Vagina (tissue), 2 donors: ENCODE measurements at places on chromosomes 1 and 21. TPM values are rescaled to one million over a fixed set of nuclear protein-coding genes. Genes with fewer than 3 reads are reported as not detected.

DNA sequence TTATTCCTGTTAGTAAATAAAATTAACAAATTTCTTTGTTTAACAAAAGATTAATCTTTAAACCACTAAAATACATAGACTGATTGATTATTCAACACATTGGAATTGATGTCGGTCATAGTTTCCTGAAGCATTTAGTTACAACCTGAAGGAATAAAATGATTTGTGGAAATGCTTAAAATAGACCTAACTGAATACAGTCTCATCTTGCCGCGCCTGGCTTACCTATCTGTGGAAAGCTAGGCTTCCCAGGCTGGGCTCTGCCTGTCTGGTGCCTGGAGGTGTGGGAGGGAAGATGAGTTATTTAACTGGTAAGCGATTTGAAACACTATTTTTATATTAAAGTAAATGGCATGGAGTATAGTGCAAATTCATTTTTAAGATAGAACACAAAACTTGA lies 10.2 kb downstream of the RHOU start:
- DNase-seq, result no peak
- no peak overlapping the region for H3K4me3 ChIP-seq
- no peak overlapping the region for H3K27ac ChIP-seq
- H3K36me3 ChIP-seq, result peaks cover 17% of the 10 kb centered on the region
- H3K4me1 ChIP-seq, result no peaks in the 10 kb centered on the region
- no peaks in the 10 kb centered on the region for H3K27me3 ChIP-seq

Gene FBXO28
- total RNA-seq, result 20.1 TPM

- peaks cover 28% of the 10 kb centered on the region for H3K4me1 ChIP-seq
- no peak overlapping the region for H3K4me3 ChIP-seq
- H3K27me3 ChIP-seq, result no peaks in the 10 kb centered on the region
- H3K27ac ChIP-seq, result no peak overlapping the region
- DNase-seq, result no peak
Observed at GRCh38 chr1:61403679-61404596, 321.0 kb downstream of the TM2D1 start.

Gene PBX1
- 69.0 TPM for total RNA-seq

Gene TTC22
- total RNA-seq, result 43.5 TPM

DNA sequence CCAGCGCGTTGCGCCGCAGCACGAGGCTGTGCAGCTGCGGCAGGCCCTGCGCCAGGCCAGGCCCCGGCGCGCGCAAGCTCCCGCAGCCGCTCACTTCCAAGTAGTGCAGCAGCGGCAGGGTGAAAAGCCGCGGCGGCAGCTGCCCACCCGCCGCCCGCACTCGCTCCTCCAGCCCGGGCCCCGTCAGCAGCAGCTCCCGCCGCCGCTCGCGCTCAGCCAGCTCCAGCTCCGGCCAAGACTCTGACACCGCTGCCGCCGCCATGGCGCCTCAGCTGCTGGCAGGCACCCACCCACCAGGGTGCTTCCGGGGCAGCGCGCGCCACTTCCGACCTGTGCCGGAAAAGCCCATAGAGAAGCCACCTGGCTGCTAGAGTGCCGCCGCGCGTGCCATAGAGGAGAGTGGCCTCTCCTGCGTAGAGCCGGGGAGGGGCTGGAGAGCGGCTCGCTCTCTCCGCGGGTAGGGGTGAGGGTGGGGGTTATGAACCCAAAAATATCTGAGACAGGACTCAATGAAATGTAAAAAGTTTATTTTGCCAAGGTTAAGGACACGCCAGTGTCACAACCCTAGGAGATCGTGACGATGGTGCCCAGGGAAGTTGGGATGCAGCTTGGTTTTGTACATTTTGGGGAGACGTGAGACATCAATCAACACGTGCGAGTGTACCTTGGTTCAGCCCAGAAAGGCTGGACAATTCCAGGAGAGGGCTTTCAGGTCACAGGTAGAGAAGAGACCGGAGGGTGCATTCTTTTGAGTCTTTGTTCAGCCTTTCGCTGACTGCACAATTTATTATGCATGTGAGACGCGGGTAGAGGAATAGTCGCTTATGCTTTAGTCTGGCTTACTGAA lies at the start of gene LRRC47:
TSS of gene LRRC47 (minus strand) at position 284 of the 847 bp plus-strand sequence. CDS start at position 262, 22 bp downstream.
- peak within 1 kb of the TSS; percentile 79 for H3K4me3 ChIP-seq
- peak within 1 kb of the TSS; percentile 30 for H3K27ac ChIP-seq
- no peaks in the 10 kb centered on the region for H3K36me3 ChIP-seq
- DNase-seq, result no peak
- H3K4me1 ChIP-seq, result peaks cover 43% of the 10 kb centered on the region

DNA sequence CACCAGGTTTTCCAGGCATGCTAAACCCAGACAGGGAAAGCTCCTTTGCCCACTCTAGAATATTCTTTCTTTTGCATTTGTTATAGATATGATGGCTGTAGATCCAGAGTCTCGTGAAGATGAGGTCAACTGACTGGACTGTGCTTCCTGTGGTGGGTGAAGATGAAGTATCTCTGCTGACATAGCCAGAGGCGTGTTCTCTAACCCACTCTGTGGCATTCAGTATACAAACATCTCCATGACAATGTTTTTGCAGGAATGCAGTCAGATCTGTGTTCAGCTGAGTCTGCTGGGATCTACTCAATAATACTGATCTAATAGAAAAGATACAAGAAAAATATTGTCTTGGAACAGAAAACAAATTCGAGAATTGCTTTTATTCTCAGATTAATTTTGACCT lies 11.3 kb downstream of the RWDD2B start:
- DNase-seq, result no peak
- no peak overlapping the region for H3K4me3 ChIP-seq
- H3K27me3 ChIP-seq, result no peaks in the 10 kb centered on the region
- no peaks in the 10 kb centered on the region for H3K36me3 ChIP-seq

Gene SYNC
- 13.0 TPM for total RNA-seq

DNA sequence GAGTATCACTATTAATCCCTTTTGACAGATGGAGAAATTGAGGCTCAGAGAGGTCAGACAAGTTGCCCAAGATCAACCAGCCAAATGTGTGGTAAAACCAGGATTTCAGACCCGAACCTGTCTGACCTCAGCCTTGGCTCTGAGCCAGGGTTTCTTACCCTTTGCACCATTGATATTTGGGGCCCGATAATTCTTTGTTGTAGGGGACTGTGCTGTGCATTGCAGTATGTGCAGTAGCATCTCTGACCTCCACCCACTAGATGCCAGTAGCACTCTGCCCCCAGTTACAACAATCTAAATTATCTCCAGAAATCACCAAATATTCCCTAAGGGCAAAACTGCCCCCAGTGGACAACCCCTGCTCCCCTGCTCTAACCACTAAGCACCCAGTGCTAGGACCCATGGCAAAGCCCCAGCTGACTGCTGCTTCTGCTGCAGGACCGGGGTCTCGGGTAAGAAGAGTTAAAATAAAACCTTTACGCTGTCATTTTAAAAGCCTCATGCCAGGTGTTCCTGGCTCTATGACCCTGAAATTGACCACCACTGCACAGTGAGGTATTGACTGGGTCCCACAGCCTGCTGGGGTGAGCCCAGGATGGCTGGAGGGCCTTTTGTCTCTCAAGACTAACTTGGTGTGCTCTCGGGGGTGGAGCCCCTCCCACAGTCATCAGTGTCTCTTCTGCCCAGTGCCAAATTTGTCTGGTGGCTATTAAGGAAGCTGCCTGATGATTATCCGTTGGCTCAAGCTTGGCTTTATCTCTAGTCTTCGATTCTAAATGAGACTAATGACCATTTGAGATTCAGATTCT lies 5.6 kb upstream of the MAN1C1 start:
- no peak overlapping the region for H3K4me3 ChIP-seq
- no peaks in the 10 kb centered on the region for H3K27me3 ChIP-seq
- DNase-seq, result peak; percentile 42
- peaks cover 9% of the 10 kb centered on the region for H3K4me1 ChIP-seq

DNA sequence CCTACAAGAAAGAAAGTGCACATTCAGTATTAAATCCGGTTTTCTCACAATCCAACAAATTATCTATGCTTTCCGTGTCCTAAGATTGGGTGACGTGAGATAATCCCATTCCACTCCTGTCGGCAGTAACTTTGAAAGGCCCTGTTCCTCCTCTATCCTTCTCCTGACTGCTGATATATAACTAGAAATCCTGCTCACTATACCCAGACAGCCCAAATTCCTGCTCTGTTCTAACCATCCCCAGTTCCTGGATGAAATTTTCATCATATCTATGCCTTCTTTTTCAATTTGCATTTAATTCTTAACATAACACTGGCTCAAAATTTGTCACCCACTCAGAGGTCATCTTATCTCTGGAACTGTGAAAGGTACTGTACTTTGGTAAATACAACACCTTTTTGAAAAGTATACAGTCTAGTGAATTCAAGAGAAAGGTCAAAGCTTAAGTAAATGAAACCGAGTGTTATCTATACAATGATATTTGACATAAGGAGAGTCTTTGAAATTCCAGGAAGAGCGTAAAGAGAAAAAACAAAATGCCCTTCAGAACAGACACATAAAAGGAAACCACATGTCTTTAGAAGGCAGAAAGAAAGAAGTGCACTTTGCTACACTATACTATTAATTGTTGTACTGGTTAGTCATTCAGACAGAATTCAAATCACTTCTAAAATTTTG lies 200.5 kb upstream of the NEGR1 start:
- H3K27me3 ChIP-seq, result no peaks in the 10 kb centered on the region
- no peaks in the 10 kb centered on the region for H3K36me3 ChIP-seq
- no peak overlapping the region for H3K4me3 ChIP-seq
- no peaks in the 10 kb centered on the region for H3K4me1 ChIP-seq
- DNase-seq, result no peak

Gene CDA
- 16.0 TPM for total RNA-seq

GRCh38 chr1:116426401-116426800 lies 53.4 kb downstream of the ATP1A1 start:
- H3K4me1 ChIP-seq, result no peaks in the 10 kb centered on the region
- no peak overlapping the region for H3K4me3 ChIP-seq
- H3K27me3 ChIP-seq, result no peaks in the 10 kb centered on the region
- H3K27ac ChIP-seq, result no peak overlapping the region
- peak; percentile 77 for DNase-seq

DNA sequence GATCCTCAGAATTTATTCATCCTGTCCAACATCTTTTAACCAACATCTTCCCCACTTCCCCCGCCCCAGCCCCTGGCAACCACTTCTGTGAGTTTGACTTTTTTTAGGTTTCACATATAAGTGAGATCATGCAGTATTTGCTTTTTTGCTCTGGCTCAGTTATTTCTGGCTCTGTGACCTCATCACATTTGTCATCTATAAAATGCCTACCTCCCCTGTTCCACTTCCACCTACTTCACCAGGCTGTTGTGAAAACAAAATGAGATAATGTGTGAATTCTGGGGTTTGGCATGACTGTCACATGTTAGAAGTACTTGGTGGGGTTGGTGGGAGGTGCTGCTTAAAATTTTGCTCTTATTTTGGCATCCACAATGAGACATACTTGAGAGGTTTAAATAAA lies 18.4 kb downstream of the HHAT start:
- H3K27me3 ChIP-seq, result no peaks in the 10 kb centered on the region
- no peak for DNase-seq
- no peak overlapping the region for H3K4me3 ChIP-seq
- H3K36me3 ChIP-seq, result no peaks in the 10 kb centered on the region
- H3K4me1 ChIP-seq, result peaks cover 14% of the 10 kb centered on the region

- H3K4me1 ChIP-seq, result peaks cover 5% of the 10 kb centered on the region
- H3K36me3 ChIP-seq, result no peaks in the 10 kb centered on the region
- no peak overlapping the region for H3K4me3 ChIP-seq
Observed at GRCh38 chr1:237383791-237384190, 341.8 kb downstream of the RYR2 start.

DNA sequence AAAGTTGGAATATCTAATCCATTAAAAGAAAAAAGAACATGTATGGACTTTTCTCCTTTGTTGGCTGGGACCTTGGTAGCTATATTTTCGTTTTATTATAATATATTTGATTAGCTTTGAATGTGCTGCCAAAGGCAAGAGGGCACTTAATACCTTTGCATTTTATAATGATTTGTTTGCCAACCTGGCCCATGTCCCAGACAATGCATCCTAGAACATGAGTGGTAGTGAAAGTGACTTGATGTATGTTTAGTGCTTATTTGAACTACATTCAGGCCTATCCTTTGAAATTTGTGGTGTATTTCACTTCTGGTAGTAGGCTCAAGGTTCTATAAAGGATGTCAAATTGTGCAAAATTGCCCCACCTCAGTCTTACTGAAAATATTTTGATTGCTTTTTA lies 25.9 kb downstream of the CACHD1 start:
- no peaks in the 10 kb centered on the region for H3K27me3 ChIP-seq
- no peak overlapping the region for H3K4me3 ChIP-seq
- DNase-seq, result no peak
- H3K36me3 ChIP-seq, result no peaks in the 10 kb centered on the region
- no peak overlapping the region for H3K27ac ChIP-seq

DNA sequence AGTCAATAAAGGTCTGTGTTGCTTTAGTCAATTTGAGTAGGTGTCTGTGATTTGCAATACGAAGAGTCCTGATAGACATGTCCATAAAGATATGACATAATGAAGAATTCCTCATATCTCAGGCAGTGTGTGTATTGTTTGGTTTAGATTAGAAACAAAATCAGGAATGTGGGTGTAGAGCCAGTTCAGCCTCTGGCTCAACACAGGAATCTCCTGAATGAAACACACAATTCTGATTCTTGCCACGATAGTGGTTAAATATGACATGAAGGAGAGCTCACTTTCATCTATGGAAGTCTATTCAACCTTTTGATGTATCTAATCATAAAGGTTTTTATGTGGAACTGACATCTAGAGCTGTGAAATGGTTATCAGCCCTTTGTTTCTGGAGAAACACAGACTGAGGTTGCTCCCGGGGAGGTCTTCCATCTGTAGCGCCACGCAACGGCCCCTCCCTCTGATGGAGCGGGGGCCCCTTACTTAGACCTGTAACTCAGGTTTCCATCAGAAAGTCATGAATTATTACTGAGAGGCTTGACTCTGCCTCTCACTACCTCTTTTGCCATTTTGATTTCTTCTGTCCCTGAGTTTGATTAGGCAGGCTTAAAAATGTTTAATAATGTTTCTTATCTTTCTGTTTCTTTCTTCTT lies 19.5 kb downstream of the TSPAN2 start:
- H3K27me3 ChIP-seq, result no peaks in the 10 kb centered on the region
- H3K4me1 ChIP-seq, result peaks cover 11% of the 10 kb centered on the region
- no peak for DNase-seq
- no peak overlapping the region for H3K27ac ChIP-seq

GRCh38 chr1:1345384-1345783 lies 3.8 kb downstream of the DVL1 start:
- no peaks in the 10 kb centered on the region for H3K36me3 ChIP-seq
- peak overlapping the region; percentile 81 for H3K27ac ChIP-seq
- peaks cover 51% of the 10 kb centered on the region for H3K4me1 ChIP-seq

GRCh38 chr1:200015811-200016210 lies 11.7 kb upstream of the NR5A2 start:
- H3K36me3 ChIP-seq, result no peaks in the 10 kb centered on the region
- H3K27me3 ChIP-seq, result no peaks in the 10 kb centered on the region
- no peak overlapping the region for H3K4me3 ChIP-seq
- no peak overlapping the region for H3K27ac ChIP-seq
- no peaks in the 10 kb centered on the region for H3K4me1 ChIP-seq
- no peak for DNase-seq

- no peak overlapping the region for H3K27ac ChIP-seq
- no peaks in the 10 kb centered on the region for H3K4me1 ChIP-seq
- no peaks in the 10 kb centered on the region for H3K36me3 ChIP-seq
- H3K27me3 ChIP-seq, result peaks cover 9% of the 10 kb centered on the region
- H3K4me3 ChIP-seq, result no peak overlapping the region
- DNase-seq, result no peak
Observed at GRCh38 chr1:2786329-2787162, 14.9 kb downstream of the TTC34 start.
